Subcutaneous adipose tissue (tissue), 4 donors: ENCODE measurements at places on chromosomes 7 and 10. TPM values are rescaled to one million over a fixed set of nuclear protein-coding genes. Genes with fewer than 3 reads are reported as not detected.

Gene SPDYE2B
- total RNA-seq, result not detected

Gene ADGRA1
- not detected for total RNA-seq

Gene IRF5
- 12.7 TPM for total RNA-seq

Gene OR13A1
- not detected for total RNA-seq

Gene GNGT1
- total RNA-seq, result not detected
